ENCODE measurements at places on chromosomes 5 and 9.
A peak's percentile ranks its signal among the peaks of the same experiment; 100 is the strongest.

DNA sequence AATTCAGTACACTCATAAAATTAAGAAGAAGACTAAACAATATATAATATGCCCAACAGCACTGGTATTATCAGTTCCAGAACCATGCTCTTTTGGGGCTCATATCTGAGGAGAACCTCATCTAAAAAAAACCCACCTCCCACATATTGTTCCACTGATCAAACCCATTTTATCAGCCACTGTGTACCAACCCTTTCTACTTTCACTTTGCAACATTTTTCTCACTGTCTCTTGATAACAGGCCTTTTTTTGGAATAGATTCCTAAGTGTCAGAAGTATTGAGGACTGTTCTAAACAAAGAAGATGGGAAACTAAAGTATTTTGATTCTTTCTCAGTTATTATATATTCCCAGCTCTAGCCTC lies 173.2 kb downstream of the GABRB2 start:
- no peak for DNase-seq

- no peak for DNase-seq
Measured at GRCh38 chr5:64165160-64165499, 513 bp upstream of the RNF180 start.

DNA sequence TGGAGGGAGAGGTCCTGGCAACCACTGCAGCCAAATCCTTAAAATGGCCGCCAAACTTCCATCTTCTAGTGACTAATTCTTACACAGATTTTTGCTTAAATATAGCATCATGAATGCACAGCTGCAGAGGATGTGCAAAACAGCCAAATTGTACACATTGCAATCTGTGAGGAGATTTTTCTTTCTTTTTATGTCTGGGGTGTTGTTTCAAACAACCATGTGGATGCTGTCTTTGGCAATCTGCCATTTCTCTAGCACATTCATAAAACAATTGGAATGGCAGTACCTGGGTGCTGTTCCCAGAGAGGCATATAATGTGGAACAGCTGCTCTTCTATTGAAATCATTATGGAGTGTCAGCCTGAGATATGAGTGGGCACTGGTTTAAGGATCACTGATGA lies 1082.9 kb upstream of the SEMA6A start:
- peak; percentile 20 for DNase-seq

DNA sequence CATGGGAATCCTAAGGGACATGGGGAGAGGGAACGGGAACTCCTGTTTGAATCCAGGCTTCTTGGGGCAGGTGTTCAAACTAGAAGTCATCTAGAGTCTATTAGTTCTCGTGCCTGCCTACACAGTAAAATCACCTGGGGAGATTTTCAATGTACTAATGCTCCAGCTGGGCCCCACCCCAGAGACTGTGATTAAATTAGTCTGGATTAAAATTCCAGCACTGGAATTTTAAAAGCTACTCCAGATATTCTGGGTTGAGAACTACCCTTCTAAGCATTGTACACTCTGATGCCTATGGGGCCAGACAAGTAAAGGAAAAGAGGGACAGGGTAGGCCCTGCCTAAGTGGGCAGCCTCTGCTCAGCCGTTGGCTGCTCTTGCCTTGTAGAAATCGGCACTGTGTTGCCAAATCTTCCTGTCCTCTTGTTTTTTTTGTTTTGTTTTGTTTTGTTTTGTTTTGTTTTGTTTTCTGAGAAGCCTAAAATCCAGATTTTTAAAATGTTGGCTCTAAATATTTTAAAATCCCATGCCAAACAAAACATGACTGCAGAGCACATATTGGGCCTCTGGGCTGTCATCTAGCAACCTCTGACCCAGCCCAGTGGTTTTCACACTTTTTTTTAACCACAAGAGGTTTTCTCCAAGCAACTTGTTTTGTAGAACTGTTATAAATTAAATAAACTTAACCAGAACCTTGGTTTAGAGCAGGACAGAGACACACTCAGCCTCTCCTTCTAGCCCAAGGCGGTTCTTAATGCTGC lies 29.0 kb downstream of the ADRB2 start:
- DNase-seq, result no peak

- peak; percentile 90 for DNase-seq
Measured at GRCh38 chr9:129665389-129665775, at the start of gene PRRX2. PRRX2 (plus strand) TSS chr9:129665647; CDS start chr9:129665868, 221 bp downstream.

DNA sequence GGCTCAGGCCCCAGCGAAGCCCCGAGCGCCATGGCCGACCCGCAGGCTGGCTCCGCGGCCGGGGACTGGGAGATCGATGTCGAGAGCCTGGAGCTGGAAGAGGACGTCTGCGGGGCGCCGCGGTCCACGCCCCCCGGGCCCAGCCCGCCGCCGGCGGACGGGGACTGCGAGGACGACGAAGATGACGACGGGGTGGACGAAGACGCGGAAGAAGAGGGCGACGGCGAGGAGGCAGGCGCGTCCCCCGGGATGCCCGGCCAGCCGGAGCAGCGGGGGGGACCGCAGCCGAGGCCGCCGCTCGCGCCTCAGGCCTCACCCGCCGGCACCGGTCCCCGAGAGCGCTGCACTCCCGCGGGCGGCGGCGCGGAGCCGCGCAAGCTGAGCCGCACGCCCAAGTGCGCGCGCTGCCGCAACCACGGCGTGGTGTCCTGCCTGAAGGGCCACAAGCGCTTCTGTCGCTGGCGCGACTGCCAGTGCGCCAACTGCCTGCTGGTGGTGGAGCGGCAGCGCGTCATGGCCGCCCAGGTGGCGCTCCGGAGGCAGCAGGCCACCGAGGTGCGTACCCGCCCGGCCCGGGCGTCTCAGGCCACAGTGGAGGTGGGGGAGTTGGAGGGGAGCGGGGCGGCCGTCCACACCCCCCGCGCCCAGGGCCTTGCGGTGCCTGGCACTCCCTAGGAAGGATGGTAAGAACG lies 1.6 kb downstream of the DMRT2 start:
- peak; percentile 29 for DNase-seq

DNA sequence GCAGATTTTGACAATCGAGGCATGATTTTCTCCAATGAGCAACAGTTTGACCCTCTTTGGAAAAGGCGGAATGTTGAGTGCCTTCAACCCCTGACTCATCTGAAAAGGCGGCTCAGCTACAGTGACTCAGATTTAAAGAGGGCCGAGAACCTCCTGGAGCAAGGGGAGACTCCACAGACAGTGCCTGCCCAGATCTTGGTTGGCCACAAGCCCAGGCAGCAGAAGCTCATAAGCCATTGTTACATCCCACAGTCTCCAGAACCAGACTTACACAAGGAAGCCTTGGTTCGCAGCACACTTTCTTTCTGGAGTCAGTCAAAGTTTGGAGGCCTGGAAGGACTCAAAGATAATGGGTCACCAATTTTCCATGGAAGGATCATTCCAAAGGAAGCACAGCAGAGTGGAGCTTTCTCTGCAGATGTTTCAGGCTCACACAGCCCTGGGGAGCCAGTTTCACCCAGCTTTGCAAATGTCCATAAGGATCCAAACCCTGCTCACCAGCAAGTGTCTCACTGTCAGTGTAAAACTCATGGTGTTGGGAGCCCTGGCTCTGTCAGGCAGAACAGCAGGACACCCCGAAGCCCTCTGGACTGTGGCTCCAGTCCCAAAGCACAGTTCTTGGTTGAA lies 13.6 kb downstream of the PTPDC1 start:
- DNase-seq, result peak; percentile 94
